Stimulated activated CD8-positive, alpha-beta memory T cell treated with anti-CD3 and anti-CD28 coated beads, Interleukin-2, amount 100 ng/mL, for 1 hour (primary cell): ENCODE measurements at places on chromosomes 6 and 20.

DNA sequence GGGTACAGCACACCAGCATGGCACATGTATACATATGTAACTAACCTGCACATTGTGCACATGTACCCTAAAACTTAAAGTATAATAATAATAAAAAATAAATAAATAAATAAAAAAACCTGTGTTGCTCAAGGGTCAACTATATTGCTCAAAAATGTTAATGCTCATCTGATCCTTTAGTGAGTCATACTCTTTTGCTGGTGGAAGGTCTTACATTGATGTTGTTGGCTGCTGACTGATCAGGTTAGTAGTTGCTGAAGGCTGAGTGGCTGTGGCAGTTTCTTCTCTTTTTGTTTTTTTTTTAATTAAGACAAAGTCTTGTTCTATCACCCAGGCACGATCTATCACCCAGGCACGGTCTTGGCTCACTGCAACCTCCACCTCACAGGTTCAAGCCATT lies 29.6 kb upstream of the SMIM26 start:
- no peak for DNase-seq

GRCh38 chr6:63573899-63574553 lies 1.7 kb downstream of the LOC128125822 start:
- no peak for DNase-seq

- DNase-seq = no peak
Measured at GRCh38 chr6:16399695-16400094, 161.3 kb downstream of the GMPR start.

- DNase-seq = no peak
Measured at GRCh38 chr20:49587111-49587570, 19.2 kb upstream of the PTGIS start.

DNA sequence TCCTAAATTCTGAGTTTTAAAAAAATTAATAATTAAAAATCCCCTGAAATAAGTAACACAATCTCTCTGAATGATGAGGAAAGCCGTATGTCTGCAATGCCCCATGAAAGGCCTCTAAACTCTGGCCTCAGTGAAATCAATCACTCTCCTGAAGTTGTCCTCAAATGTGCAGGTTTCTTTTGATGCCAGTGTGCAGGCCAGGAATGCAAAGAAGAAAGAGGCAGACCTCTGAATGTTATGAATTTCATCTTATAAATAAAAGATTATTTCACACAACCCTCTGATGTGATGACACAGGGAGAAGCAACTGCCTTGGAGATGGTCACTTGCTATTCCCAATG lies 121.8 kb downstream of the TBXT start:
- DNase-seq = no peak

- no peak for DNase-seq
Measured at GRCh38 chr6:128158496-128158895, 257.6 kb upstream of the THEMIS start.

GRCh38 chr6:14108571-14109410 lies 8.8 kb upstream of the CD83 start:
- no peak for DNase-seq
